ENCODE measurements at places on chromosomes 3 and 15. TPM values are rescaled to one million over a fixed set of nuclear protein-coding genes. Genes with fewer than 3 reads are reported as not detected.

The HYKK gene
- polyA plus RNA-seq, result 6.6 TPM

The FBXW12 gene
- not detected for polyA plus RNA-seq

GRCh38 chr3:44353355-44353924 is 14.9 kb downstream of the TCAIM start:
- DNase-seq, result no peak

GRCh38 chr15:101411085-101411484 is 78.4 kb downstream of the PCSK6 start:
- DNase-seq, result no peak

GRCh38 chr3:132279030-132279429 is 38.2 kb upstream of the ACP3 start:
- DNase-seq, result no peak

- no peak for DNase-seq
Measured at GRCh38 chr15:74300057-74300795, 64.1 kb downstream of the CCDC33 start.
